ENCODE measurements at places on chromosomes 3 and 15. TPM values are rescaled to one million over a fixed set of nuclear protein-coding genes. Genes with fewer than 3 reads are reported as not detected.

WNT5A gene
- total RNA-seq: 7.0 TPM

AHSG gene
- total RNA-seq: not detected

PLXND1 gene
- 69.0 TPM for total RNA-seq

PP2D1 gene
- not detected for total RNA-seq

LRTM1 gene
- not detected for total RNA-seq

KCNMB2 gene
- not detected for total RNA-seq

MAGI1 gene
- total RNA-seq: 5.5 TPM

ZPLD1 gene
- total RNA-seq: not detected

ZNF501 gene
- 4.3 TPM for total RNA-seq

MPI gene
- total RNA-seq: 63.2 TPM

FBXL22 gene
- 0.20 TPM for total RNA-seq

THSD4 gene
- total RNA-seq: 38.5 TPM

PDHB gene
- total RNA-seq: 49.5 TPM

MRAS gene
- total RNA-seq: 19.9 TPM

IGSF11 gene
- not detected for total RNA-seq

TNFAIP8L3 gene
- total RNA-seq: 21.5 TPM

OPA1 gene
- 66.9 TPM for total RNA-seq

ARPP21 gene
- total RNA-seq: not detected

MFSD1 gene
- 81.6 TPM for total RNA-seq

CHL1 gene
- total RNA-seq: 0.20 TPM

WDR72 gene
- not detected for total RNA-seq

EPHA3 gene
- under 0.01 TPM for total RNA-seq

TIPIN gene
- total RNA-seq: 19.0 TPM

STRA6 gene
- total RNA-seq: not detected

DPPA2 gene
- total RNA-seq: not detected

PCOLCE2 gene
- total RNA-seq: 28.0 TPM

GOLGA8G gene
- not detected for total RNA-seq

PDCD6IP gene
- total RNA-seq: 187 TPM

IMPG2 gene
- total RNA-seq: 0.20 TPM

TP63 gene
- total RNA-seq: under 0.01 TPM

RHOA gene
- total RNA-seq: 535 TPM

PPIP5K1 gene
- total RNA-seq: 24.8 TPM

GASK1A gene
- total RNA-seq: 0.39 TPM

CLDN1 gene
- total RNA-seq: 0.20 TPM

WDR76 gene
- total RNA-seq: 15.4 TPM

RBM5 gene
- 161 TPM for total RNA-seq

NRG4 gene
- not detected for total RNA-seq

UBAP1L gene
- total RNA-seq: 2.2 TPM

PCSK6 gene
- 1.8 TPM for total RNA-seq

NR2E3 gene
- 0.20 TPM for total RNA-seq

APOD gene
- 204 TPM for total RNA-seq

GATA2 gene
- not detected for total RNA-seq

GUCA1C gene
- not detected for total RNA-seq

C3orf49 gene
- total RNA-seq: not detected

NLGN1 gene
- total RNA-seq: 2.9 TPM

TLR9 gene
- total RNA-seq: not detected
